ENCODE measurements at places on chromosomes 3 and 15. TPM values are rescaled to one million over a fixed set of nuclear protein-coding genes. Genes with fewer than 3 reads are reported as not detected.

Gene CBLB
- 8.6 TPM for total RNA-seq

Gene TNFSF10
- 2.2 TPM for total RNA-seq

Gene PP2D1
- total RNA-seq = not detected

Gene GREM1
- 0.41 TPM for total RNA-seq

DNA sequence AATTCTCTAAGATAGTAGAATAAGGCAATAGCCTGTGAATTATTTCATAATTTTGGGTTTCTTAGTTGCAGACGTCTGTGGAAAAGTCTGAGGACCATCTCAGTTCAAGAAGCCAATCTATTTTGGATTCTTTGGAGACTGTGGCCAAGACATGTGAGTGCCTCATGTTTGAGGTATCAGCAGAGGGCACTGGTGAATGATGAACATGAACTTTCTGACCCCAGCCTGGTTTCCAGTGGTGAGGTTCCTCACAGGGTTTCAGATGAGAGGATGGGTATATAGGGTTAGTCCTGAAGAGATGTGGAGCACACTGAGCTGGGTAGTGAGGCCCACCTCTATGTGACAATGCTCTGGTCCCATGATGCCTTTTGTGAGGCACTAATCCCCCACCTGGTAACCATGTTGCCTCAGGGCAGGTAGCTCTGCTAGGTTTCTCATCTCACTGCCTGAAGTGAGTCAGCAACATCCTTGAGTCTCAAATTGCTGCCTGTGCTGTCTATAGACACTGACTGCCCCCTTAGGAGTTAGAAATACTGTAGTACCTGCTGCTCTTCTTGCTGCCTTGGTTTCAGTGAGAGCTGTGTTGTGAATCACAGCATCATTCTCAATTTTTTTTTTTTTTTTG, 32.3 kb downstream of the C3orf62 start:
- no peak for DNase-seq
